ENCODE measurements at places on chromosomes 1 and 21.
A peak's percentile ranks its signal among the peaks of the same experiment; 100 is the strongest.

DNA sequence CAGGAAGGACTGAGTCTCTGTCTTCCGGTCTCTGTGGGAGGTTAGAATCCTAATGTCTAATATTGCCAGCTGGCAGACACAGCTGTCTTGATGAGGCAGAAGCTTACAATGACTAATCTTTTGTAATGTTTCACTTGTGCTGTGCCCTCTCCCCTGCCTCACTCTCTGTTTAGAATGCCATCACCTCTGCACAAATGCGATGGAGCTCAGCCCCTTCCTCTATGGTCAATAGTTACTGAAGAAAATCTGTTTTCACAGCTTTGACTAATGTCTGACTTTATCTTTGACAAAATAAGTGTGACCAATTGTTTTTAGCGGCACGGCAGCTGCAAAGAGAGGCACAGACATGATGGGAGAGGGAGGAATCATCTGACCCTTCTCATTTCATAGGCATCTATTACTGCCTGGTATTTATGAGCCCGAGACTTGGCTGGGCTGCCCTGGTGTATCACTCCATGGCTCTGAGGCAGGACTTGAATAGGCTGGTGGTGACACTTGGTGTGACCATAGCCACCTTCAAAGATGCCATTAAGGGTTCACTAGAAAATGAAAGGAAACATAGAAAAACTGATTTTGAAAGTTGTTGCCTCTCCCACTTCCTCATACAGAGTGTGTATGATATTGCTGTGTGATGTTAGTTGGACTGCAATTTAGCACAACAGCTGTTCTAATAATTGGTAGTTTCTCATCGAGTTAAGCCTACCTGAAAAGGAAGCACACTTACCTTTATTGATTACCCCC, 163.2 kb upstream of the NBPF11 start:
- DNase-seq, result peak; percentile 29

GRCh38 chr1:244050835-244051444, at the start of gene ZBTB18:
TSS of gene ZBTB18 (plus strand) at chr1:244051283. CDS start at chr1:244051432, 149 bp downstream.
- peak; percentile 87 for DNase-seq

- no peak for DNase-seq
Measured at GRCh38 chr1:34973326-34973725, 11.8 kb downstream of the TMEM35B start.

DNA sequence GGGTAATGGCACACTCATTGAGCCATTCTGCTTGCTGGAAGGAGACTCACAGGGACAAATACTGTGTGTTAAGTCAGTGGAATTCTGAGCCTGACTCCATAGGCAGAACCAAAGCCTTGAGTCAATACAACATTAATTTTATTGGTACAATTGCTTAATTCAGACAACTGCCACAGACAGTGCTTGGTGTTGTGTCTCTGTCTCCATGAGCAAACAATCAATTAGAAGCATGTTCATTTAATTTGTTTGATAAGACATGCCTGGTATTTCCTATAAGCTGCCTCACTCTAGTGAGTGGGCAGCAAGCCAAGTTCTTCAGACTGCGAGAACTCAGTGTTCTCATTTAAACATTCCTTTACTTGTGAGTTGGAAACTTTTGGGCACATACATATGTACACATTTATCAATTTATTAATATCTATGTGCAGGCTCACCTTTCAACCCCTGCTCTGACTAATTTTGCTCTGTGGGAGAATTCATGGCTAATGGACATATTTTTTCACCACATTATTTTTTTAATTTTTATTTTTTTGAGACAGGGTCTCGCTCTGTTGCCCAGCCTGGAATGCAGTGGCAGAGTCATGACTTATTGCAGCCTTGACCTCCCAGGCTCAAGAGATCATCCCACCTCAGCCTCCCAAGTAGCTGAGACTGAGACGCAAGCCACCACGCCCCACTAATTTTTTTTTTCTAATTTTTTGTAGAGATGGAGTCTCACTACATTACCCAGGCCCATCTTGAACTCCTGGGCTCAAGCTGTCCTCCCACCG, 4.5 kb upstream of the SRSF10 start:
- peak; percentile 84 for DNase-seq

DNA sequence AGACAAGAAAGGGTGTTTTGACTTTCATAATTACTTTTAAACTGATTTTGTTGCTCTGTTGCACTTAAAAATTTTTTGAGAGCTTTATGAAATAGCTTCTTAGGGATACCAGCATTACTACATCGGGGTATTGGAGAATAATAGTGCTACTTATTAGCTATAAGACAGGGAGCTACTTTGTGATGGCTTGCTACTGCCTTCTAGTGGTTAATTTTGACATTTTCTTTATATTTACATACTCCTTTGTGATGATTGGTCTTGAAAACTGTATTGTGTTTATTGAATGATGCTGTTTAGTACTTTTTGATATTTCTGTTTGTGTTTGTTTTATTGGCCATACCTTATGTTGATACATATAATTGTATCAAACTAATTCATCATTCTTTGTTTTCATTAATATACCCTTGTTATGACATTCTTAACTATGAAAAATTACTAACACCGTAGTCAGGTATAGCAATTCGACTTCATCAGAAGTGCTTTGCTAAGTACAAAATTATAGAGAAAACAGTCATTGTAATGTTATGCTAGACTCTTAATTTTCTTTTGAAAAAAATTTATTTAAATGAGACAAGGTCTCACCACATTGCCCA, 85.5 kb downstream of the CLIC4 start:
- peak; percentile 87 for DNase-seq

DNA sequence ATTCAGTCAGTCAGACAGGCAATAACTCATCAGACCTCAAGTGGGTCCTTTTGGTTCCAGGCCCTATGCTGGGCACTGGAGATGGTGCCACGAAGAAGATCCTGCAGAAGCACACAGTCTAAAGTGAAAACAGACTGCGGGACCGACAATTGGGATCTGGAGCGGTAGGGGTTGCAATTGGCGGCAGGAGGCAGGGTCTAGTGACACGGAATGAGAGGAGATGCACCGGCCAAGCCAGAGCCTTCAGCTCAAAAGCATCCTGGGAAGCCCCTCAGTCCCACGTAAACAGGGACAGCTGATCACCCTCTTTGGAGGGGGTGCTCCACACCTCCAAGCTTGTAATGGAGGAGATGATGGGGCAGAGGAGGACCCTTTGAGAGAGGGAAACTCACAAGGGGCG, 56.2 kb downstream of the KLHDC7A start:
- no peak for DNase-seq

DNA sequence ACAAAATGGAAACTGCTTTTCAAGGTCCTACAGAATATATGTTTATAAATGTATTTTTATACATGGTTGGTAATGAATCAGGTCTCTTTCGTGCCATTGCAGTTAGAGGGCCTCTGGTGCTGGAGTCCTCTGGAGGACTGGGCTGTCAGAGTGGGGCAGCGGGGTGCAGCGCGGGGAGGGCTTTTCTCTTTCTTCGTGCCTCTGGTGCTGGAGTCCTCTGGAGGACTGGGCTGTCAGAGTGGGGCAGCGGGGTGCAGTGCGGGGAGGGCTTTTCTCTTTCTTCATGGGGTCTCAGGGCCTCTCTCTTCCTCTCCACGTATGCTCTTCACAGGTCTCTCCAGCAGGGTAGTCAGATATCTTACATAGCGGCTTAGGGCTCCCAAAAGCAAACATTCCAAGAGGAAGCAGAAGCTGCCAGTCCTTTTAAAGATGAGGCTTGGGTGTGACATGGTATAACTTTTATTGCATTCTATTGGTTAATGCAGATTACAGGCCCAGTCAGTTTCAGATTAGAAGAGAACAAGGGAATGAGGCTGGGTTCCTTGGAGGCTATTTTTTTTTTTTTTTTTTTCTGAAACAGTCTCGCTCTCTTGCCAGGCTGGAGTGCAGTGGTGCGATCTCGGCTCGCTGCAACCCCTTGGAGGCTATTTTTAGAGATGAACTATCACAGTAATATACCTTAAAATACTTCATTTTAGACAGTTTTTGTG, 13.1 kb downstream of the SDCCAG8 start:
- DNase-seq, result peak; percentile 55

DNA sequence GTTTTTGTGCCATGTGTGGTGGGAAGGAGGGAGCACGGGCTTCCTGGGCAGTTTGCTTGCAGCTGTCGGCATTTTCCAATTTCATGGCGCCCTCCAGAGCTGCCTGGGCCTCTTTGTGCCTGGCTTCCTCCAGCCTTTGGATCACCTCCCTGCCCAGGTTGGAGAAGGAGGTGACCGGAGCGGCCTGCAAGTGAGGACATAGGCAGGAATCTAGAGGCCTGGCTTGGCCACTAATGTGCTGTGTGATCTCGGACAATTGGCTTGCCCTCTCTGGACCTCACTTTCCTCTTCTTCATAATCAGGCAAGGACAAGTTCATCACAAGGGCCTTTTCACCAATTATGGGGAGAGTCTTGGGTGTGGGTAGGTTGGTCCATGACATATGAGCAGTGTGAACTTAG, 245.1 kb downstream of the MATN1 start:
- no peak for DNase-seq

DNA sequence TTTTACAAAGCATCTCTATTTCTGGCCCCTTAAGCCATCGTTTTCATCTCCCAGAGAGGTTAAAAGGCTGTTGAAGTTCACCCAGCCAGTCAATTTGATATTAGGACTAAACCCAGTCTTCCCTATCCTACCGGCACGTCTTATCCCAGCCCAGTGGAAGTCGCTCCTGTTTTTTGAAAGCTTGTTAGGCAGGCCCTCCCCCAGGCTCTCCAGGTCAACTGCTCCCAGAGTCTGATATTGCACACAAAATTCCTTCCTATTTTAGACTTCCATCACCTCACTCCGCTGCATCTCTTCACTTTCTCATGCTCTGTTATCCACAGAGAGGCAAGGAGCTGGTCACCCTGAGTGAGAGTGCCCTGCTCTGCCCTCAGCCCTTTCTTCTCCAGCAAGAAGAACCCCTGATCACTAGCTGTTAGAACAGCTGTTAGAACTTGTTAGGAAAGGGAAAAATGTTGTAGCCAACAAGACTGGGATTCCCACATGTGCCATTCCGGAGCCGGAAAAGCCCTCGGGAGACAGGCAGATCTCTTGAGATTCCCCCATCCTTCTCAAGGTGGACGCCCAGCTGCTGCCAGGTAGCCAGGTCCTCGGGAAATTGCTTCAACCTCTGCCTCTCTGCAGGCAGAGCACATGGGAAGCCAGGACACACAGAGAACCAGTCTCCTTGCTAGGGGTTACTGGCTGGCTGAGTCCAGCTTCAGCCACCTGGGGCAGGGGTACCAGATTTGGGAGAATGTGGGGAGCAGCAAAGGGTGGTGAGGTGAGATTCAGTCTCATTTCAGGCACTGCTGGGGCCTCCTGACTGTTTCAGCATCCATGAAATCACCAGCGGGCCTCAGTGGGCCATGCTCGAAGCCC, 25.7 kb downstream of the PLXNA2 start:
- no peak for DNase-seq

- no peak for DNase-seq
Measured at GRCh38 chr1:19088717-19089442, 121.2 kb downstream of the UBR4 start.

DNA sequence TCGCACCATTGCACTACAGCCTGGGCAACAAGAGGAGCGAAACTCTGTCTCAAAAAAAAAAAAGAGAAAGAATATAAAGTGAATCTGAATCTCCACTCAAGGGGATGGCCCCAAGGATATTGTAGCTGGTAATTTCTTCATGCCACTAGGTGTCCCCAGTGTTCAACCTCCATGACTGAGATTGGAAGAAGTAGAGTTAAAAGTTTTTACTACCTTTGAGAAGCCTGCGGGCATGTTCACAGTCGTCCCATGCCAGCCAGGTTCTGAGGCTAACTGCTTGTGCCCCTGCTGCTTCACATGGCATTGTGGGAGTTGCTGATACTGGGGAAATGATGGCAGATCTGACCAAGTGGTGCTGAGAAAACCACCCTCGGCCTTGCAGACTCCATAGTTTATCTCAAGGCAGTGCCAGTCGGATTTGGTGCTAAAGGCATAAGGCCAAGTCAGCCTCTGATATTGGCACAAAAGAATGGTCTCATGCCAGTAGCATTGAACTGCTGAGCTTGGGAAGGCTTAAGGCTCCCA, 10.8 kb upstream of the SHISA4 start:
- peak; percentile 78 for DNase-seq
